ENCODE measurements at places on chromosomes 1 and 21.

DNA sequence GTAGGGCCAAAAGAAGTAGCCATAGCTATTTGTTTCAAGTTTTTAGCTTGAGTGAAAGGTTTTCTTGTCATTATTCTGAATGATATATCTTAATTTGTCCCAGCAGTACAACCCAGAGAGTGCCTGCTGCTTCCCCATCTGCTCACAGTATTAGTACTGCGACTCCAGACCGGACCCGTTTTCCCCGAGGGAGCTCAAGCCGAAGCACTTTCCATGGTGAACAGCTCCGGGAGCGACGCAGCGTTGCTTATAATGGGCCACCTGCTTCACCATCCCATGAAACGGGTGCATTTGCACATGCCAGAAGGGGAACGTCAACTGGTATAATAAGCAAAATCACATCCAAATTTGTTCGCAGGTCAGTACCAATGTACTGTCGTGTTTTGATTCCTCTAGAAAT lies 37.2 kb upstream of the C1orf115 start:
- DNase-seq: no peak

- no peak for DNase-seq
Observed at GRCh38 chr1:163836481-163836880, 514.7 kb downstream of the NUF2 start.

- DNase-seq: peak; percentile 47
Observed at GRCh38 chr1:17108786-17109185, 10.5 kb downstream of the PADI2 start.

DNA sequence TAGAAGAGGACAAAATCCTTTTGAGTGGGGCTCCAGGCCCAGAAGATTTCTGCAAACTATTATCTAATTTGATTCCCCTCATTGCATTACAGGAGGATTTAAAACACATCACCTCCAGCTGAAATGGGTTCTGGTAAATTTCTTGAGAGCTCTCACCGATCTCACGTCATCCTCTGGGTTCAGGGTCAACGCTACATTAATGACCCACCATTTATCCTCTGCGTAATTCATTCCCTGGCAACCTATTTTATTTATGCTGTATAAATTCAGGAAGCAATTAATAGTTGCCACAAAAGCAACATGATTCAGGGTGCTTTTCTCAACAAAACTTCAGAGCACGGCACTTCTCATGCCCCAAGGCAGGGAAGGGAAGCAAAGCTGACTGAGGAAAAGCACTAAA lies 38.9 kb downstream of the LMX1A start:
- DNase-seq: no peak

GRCh38 chr1:17544776-17545350 lies 5.4 kb downstream of the ARHGEF10L start:
- DNase-seq: no peak

DNA sequence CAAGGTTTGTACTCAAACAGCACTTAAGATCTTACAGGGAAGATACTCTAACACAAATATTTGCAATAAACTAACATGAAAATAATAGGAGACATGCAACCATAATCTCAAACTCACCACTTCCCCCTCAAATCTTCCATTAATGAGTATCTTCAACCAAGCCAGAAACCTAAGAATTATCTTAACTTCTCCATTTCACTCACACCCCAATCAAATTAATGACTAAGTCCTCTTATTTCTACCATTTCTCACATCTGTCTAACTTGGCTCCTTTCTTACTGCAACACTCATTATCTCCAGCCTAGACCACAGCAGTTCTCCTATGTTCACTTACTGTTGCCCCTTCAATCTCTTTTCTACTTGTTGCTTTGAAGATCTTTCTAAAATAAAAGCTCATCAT lies 10.4 kb downstream of the RBBP5 start:
- no peak for DNase-seq

DNA sequence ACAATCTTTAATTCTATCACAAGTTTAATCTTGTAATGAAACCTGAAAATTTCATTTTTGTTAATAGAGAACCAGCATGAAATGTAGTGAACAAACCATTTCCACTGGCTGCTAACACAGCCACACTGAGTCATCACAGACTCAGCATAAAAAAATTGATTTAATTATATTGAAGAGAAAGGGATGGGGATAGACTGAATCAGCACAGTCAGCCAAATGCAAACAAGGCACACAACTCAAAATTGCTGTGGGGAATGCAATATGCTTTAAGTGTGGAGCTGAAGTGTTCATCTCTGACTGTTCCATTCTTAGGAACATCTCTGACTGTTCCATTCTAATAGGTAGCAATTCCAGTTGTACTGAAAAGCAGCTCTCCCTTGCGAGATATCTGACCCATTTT lies 299.8 kb downstream of the MRPL39 start:
- DNase-seq: no peak

DNA sequence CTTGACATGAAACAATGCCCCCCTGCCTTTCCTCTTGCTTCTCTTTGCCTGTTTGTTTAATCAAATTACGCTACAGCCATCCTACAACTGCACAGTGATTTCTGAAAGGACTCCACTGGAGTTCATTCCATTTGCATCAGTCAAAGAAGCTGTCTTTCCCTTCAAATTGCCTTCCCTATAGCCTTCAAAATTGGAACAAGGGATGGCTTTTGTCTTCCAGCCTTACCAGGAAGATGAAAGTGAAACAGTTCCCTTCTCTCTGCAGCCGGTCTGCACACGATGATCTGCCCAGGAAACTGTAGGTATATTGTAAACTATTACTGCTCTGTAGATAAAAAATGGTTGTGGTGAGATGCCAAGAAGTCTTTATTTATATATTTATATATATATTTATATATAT lies 65.6 kb upstream of the ETS2 start:
- no peak for DNase-seq

GRCh38 chr1:48761411-48761810 lies 15.3 kb downstream of the BEND5 start:
- no peak for DNase-seq

GRCh38 chr1:30374400-30375070 lies 348.9 kb downstream of the MATN1 start:
- DNase-seq: no peak

DNA sequence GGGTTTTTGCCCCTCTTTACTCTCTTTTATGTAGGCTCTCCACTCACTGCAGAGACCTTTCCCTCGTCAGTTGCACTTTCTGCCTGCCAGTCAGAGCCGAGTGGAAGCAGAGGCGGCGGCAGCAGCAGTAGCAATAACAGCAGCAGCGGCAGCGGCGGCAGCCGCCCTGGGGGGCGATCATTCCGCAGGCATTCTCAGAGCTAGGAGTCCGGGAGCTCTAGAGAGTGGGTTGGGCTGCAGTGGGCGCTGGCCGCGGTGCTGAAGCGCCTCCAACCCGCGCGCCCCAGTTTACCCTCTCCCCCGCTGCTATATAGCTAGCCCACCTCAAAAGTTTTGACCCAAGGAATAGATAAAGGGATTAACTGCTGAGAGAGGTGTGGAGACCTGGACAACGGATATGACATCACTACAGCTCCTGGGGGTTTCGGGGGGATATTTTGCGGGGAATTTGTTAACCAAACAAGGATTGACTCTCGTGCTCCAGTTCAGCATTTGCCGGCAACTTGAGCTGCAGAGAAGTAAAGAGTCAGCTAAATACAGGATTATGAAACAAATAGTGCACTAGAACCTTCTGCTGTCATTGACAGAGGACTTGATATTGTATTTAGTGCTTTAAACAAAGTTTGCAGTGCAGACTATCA lies at the start of gene OLFM3:
TSS of gene OLFM3 (minus strand) at position 102 of the 641 bp plus-strand sequence.
- DNase-seq: peak; percentile 36

- DNase-seq: no peak
Observed at GRCh38 chr21:28703861-28704260, 288.8 kb downstream of the LTN1 start.

DNA sequence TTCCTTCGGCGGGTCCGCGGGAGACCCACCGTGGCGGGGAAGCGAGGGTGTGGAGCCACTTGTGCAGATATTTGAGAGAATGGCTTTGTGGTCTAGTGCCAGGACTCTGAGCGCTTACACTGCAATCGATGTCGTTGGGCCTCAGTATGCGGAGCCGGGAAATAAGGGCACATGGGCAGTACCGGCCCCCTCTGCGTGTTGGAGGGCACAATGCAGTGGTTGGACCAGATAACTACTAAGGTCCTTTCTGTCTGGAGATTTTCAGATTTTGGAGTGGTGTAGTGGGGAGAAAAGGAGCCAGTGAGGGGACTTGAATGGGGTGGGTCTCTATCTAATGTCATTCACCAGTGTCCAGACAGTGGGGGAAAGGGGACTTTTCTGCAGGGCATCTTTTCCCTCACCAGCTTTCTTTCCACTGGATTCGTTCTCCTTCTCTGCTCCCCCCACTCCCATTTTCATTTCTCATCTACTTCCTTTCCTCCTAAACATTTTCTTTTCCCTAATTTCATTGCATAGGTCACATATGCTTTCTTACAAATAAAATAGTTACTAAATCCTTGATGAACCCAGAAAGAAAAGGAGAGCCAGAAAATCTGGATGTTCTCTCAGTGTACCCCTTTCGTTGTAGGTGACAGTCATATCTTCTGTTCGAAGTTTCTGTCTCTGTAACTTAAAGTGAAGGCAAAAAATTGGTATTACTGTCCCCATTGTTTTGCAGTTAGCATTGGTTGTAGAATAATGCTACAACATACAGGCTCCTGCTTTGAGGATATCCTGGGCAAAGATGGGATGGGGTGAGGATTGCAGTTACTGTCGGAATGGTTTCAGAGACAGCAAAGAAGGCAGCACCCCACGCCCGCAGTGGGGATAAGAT lies 1.4 kb downstream of the ATF3 start:
- DNase-seq: peak; percentile 6

DNA sequence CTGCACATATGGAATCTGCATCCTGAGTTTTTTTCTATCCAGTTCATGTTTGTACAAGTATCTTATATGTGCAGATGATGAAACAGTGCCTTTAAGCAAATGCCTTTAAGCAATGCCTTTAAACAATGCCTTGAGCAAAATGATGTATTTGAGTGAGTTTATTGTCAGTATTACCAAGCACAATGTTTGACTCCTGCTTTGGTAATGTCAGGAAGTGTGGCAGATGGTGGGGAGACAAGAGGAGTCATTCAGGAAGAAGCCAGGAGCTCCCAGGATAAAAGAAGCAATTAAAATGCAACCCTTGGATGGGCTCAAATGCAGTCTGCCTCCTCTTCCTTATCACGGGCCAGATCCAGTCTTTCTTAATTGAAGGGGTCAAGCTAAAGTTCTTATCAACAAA lies 108.7 kb upstream of the KCNJ15 start:
- no peak for DNase-seq

DNA sequence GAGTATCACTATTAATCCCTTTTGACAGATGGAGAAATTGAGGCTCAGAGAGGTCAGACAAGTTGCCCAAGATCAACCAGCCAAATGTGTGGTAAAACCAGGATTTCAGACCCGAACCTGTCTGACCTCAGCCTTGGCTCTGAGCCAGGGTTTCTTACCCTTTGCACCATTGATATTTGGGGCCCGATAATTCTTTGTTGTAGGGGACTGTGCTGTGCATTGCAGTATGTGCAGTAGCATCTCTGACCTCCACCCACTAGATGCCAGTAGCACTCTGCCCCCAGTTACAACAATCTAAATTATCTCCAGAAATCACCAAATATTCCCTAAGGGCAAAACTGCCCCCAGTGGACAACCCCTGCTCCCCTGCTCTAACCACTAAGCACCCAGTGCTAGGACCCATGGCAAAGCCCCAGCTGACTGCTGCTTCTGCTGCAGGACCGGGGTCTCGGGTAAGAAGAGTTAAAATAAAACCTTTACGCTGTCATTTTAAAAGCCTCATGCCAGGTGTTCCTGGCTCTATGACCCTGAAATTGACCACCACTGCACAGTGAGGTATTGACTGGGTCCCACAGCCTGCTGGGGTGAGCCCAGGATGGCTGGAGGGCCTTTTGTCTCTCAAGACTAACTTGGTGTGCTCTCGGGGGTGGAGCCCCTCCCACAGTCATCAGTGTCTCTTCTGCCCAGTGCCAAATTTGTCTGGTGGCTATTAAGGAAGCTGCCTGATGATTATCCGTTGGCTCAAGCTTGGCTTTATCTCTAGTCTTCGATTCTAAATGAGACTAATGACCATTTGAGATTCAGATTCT lies 5.6 kb upstream of the MAN1C1 start:
- DNase-seq: no peak

DNA sequence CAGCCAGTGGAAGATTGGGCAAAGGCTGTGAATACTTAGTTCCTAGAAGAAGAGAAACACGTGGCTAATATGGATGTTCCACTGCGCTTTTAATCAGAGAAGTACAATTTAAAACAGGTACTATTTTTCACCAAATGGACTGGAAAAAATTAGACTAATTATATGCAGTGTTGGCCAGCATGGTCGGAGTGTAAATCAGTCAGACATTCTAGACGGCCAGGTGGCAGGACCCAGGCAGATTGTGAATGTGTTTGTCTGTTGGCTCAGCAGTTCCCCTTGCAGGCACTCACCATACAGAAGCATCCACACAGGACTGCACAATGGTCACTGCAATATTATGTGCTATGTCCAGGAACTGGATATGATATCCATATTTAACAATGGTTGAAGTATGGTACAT lies 23.9 kb upstream of the SLC25A34 start:
- no peak for DNase-seq

- DNase-seq: no peak
Observed at GRCh38 chr1:230913496-230913895, 45.2 kb upstream of the C1orf198 start.

GRCh38 chr1:57600424-57600823 lies 176.6 kb upstream of the DAB1 start:
- peak; percentile 26 for DNase-seq

DNA sequence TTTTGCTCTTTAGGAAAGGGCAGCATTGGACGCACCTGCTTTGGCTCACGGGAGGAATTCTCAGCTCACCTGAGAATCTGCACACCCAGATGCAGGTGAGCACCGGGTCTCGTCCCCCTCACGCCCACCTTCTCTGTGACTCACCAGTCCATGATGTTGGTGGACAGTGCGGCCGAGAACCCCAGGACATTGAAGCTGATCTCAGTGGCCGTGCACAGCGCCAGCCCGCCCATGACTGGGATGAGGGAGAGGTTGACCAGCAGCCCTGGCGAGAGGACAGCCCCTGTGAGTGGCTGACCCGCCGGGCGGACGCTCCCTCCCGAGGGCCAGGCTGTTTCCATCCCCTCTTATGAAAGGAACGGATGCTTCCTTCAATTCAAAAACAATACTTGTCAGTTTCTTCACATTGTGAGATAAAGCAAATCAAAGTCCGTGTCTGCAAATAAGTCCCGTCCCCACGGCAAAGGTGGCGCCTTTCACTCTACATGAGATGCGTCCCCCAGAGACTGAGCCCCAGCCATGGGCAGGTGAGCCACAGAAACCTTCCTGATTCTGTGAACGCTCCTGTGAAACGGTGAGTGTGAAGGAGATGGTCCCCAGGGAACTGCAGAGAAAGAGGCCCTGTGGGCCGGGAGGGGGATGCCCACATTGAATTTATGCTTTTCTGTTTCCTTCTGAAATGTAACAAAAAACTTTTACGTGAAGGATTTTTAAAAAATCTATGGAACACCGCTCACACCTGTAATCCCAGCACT lies 12.7 kb upstream of the CDK11B start:
- peak; percentile 50 for DNase-seq

DNA sequence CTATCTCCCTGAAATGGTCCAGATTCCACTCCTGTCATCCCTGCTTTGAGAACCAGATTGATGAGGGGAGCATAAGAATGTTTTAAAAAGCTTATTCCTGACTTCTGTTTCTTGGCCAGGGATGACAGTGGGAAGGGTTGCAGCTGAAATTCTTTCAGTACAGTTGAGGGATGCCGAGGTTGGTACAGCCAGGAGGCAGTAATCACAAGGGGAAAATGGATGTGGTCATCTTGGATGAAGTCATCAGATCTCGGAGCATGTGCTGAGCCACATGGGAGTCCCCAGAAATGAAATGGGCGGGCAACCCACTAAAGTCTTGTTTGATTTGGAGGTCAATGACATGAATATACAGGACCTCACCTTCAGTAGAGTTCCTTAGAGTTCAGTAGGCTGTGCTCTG lies 18.7 kb upstream of the PLA2G2E start:
- DNase-seq: no peak

- peak; percentile 81 for DNase-seq
Observed at GRCh38 chr21:41170442-41170841, 2.5 kb downstream of the BACE2 start.
